ENCODE measurements at places on chromosomes 16 and 17. TPM values are rescaled to one million over a fixed set of nuclear protein-coding genes. Genes with fewer than 3 reads are reported as not detected.
A peak's percentile ranks its signal among the peaks of the same experiment; 100 is the strongest.

GRCh38 chr17:81869221-81870130 is 1.7 kb downstream of the ARHGDIA start:
- peak; percentile 95 for DNase-seq

GRCh38 chr17:82107341-82107860 is 9.4 kb upstream of the FASN start:
- peak; percentile 76 for DNase-seq

GRCh38 chr16:7209598-7209997 is 123.0 kb upstream of the RBFOX1 start:
- DNase-seq, result no peak

DNA sequence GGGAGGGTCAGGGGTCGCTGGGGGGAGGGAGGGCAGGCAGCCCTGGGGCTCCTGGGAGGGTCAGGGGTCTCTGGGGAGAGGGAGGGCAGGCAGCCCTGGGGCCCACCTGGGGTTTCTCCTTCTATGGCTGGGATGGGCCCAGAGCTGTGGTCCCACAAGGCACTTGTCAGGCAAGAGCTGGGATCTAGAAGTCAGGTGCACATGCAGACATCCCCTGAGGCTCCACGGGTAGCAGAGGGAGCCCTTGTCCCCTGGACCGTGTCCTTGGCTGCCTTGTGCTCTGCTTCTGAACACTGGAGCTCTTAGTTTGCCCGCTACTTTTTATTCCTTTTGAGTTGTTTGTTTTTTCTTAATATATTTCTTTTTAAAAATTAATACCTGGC is 1.8 kb downstream of the TUBB3 start:
- DNase-seq, result no peak

GRCh38 chr17:66032082-66032712 is 159.7 kb downstream of the CEP112 start:
- no peak for DNase-seq

- peak; percentile 95 for DNase-seq
Measured at GRCh38 chr17:40219594-40220338, 662 bp downstream of the WIPF2 start.

ACSM2B gene
- not detected for total RNA-seq

RPH3AL gene
- 2.8 TPM for total RNA-seq

EPOP gene
- total RNA-seq, result 6.2 TPM

Data from H7 (cell line).